Thyroid gland (tissue), 4 donors: ENCODE measurements at places on chromosomes 11 and 22.

GRCh38 chr11:28089378-28089777, 18.6 kb downstream of the KIF18A start:
- no peak for DNase-seq

DNA sequence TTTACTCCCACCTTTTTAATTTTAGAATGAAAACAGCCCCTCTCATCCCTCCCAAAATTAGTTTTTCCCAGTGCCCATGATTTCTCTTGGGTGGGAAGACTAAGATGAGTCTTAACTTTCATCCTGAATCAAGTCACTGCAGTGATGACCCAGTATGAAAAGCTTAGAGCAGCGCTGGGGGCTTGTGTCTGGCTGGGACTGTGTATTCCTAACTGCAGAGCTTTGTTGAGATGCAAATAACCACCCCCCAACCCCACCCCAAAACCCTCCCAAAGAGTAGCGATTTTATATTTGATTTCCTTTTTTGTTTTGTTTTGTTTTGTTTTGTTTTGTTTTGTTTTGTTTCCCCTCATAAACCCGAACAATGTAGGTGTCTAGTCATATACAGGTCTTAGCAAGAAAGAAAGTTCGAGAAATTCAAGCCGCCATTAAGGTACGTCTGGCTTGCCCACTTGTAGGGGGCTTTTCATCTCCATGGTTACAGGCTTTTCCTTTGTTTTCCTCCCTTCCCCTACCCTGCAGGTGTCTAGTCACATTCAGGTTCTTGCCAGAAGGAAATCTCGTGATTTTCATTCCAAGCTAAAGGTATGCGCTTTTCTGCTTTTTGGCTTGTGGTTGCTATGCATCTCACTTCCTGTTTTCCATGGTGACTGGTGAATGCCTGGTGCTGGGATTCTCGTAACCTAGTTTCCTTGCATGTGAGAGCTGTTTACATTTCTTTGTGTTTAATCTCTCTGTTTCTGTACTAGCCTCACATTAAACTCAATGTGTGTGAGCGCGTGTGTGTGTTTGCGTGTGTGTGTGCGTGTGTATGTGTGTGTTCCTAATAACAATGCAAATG, 144.6 kb upstream of the RASSF10 start:
- no peak for DNase-seq

DNA sequence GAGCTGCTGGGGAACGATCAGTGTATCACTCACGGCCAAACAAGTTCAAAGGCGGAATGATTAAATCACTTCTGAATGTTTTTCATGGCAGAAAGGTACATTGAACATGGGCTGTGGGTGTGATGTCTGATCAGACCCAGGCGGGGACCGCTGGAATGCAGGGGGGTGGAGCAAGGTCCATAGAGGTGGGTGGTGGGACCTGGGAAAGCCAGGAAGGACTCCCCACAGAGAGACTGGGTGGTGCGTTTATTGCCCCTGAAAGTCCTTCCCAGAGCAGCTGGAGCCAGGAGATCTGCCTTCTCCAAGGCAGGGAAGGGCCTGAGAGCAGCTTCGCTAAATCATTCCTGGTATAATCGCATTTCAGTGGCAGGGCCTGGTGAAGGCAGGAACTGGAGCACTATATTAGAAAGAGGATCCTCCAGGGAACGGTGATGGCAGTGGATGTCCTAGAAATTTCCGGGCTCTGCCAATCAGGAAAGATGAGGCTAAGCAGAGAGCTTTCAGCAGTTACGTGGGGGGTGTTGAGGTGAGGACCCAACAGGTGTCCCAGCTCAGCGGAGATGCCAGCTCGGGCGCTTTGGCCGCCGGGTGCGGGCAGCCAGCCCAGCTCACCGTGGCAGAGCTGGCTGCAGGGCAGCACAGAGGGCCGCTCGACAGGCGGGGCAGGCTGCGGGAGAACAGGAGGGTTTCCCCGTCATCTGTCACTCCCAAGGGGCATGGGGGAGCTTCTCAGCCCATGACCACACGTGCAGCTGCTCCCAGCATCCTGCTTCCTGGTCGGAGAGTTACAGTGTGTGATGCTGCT, 271.7 kb downstream of the CTTN start:
- DNase-seq = no peak

DNA sequence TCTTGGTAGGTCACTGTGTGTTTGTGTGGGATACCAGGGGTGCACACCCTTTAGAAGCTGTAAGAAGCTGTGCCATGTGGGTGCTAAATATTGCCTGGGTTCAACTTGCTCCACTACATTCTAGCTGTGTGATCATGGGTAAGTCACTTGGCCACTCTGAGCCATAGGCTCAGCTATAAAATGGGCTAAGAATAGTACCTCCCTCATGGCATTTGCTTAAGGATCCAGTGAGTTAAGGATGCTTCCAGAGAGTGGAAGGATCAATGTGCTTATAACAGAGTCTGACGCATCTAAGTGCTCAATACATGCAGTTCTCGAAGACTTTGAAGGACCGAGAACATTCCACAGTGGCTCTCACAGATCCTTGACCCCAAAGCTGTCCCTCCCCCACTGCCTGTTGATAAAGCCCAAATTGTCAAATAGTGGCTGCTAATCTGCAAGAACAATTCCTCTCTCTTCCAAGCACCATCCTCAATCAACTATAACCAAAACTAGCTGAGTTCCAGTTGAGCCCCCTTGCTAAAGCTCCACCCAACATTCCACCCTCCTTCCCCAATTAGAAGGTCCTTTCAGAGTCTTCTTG, 13.2 kb upstream of the TMPRSS6 start:
- DNase-seq = peak; percentile 85

- DNase-seq = no peak
Observed at GRCh38 chr11:64353715-64354506, 5.1 kb upstream of the RPS6KA4 start.

- no peak for DNase-seq
Observed at GRCh38 chr11:100528872-100529416, 158.1 kb upstream of the ARHGAP42 start.

- DNase-seq = no peak
Observed at GRCh38 chr22:43693249-43693648, 118.9 kb downstream of the EFCAB6 start.

GRCh38 chr11:99069856-99070444, 49.2 kb downstream of the CNTN5 start:
- peak; percentile 66 for DNase-seq

DNA sequence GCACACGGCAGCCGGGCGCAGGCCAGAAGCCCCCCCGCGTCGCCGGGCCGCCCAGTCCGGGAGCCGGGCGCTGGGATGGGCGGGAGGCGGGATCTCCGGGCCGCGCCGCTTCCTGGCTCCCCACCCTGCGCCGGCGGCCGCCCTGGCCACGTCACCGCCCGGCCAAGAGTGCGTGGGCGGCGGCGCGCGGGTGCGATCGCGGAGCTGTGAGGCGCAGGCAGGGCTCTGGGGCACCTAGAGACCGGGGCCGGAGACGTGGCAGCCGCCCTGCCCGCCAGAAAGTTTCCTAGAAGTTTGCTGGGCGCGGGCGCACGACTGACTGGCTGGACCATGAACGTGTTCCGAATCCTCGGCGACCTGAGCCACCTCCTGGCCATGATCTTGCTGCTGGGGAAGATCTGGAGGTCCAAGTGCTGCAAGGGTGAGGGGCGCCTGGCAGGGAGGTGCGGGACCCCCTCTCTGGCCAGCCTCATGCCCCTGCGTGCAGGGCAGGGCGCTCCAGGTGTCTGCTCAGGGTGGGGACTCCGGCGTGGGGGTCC, at the start of gene KDELR3:
Gene KDELR3, plus strand, starts transcription at position 193 of the 539 bp plus-strand sequence. Its CDS starts 138 bp downstream, at position 331.
- peak; percentile 71 for DNase-seq

DNA sequence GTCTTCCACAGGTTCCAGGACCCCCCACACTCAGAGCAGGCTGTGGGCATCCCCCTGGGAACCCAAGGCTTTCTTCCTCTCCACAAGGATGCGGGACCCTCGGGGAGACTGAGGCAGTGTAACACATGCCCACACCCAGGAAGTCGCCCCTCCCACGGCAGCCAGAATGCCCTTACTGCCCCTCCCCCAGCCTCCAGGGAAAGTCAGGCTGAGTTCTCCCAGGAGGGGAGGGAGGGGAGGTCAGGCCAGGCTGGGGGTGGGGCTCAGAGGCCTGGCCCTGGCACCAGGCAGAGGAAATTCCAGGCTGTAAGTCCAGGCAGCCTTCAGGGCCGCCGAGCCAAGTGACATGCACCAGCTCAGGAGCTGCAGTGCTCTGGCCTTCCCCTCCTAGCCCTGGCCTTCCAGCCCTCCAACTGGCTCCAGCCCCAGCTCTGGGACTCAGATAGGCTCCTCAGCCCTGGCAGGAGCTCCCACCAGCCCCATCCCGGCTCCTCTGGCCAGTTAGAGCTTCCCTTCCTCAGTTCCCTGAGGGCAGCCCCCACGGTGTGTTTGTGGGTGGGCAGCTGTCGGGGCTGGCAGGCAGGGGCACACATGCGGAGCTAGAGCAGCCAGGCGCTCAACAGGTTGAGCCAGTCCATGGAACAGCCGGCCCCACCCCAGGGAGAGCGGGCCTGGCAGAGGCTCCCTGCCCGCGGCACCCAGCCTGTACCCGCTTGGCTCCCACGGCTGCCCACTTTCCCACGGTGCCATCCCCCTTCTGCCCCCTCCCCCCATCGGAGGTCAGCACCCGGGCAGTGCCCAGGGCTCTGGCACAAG, 3.6 kb downstream of the BCL9L start:
- DNase-seq = peak; percentile 90

DNA sequence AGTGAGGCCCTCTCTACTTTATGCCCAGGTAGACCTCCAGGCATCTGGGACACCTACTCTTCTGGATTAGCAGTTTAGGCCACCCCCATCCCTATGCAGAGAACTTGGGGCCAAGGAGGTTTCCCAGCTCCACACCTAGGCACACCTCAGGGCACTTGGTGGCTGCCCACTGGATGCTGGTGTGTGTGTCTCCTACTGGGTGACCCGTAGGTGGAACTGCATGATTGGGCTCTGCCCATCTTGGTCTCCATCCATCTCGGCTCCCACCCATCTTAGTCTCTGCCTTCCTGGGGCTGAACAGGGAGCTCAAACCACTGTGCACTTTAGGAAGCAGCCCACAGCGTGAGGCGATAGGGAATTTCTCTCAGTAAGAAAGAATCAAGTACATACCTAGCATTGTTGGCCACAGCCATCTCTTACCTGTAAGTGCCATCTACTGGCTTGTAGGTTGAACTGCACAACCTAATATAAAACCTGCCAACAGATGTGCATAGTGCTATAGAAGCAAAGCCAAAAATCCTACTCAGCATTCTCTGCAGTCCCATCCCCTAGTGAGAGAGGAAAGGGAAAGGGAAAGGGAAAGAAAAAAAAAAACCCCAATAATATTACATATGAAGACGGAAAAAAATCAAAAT, 61.6 kb upstream of the PTPN5 start:
- peak; percentile 5 for DNase-seq

GRCh38 chr22:27687984-27688545, 113.5 kb downstream of the MN1 start:
- DNase-seq = no peak

GRCh38 chr11:112087212-112087611, 539 bp downstream of the SDHD start:
- no peak for DNase-seq

- peak; percentile 76 for DNase-seq
Observed at GRCh38 chr11:2700415-2701211, 819 bp upstream of the KCNQ1OT1 start.

GRCh38 chr11:77770629-77771028, 49.9 kb downstream of the RSF1 start:
- no peak for DNase-seq

DNA sequence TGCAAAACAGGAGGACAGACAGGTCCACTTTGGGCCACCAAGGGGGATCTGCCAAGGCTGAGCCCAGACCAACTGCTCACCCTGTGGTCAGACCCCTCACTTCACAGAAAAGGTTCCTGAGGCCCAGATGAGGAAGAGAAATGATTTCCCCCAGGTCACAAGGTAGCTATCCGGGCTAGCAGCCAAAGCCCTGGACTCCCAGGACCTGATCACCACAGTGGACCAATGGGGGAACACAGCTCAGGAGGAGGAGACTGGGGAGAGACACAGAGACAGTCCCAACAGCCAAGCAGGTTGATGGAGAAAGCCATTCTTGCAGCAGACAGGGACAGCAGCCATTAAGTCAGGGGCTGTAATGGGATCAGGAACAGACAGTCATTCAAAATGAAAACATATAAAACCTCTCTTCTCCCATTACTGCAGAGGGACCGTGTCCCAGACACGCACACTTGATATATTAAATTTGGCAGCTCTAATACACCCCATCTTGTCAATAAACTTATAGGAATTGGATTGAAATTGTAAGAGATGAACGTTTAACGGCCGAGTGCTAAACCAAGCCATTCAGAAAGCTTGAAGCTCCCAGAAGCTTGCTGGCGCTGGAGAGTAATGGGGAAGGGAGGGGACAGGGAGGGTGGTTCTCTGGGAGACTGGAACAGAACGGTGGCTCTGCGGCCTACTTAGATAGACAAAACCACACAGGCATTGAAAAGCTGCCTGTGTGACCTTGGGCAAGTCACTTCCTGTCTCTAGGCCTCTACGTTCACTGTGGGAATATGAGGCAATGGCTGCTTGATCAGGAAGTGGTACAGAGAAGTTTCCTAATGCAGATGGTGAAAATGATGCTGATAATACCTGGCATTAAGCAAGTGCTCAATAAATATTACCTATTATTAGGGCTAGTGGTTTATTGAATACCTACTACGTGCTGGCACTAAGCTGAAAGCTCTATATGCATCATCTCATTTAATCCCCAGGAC, 16.0 kb downstream of the ZMAT5 start:
- no peak for DNase-seq

DNA sequence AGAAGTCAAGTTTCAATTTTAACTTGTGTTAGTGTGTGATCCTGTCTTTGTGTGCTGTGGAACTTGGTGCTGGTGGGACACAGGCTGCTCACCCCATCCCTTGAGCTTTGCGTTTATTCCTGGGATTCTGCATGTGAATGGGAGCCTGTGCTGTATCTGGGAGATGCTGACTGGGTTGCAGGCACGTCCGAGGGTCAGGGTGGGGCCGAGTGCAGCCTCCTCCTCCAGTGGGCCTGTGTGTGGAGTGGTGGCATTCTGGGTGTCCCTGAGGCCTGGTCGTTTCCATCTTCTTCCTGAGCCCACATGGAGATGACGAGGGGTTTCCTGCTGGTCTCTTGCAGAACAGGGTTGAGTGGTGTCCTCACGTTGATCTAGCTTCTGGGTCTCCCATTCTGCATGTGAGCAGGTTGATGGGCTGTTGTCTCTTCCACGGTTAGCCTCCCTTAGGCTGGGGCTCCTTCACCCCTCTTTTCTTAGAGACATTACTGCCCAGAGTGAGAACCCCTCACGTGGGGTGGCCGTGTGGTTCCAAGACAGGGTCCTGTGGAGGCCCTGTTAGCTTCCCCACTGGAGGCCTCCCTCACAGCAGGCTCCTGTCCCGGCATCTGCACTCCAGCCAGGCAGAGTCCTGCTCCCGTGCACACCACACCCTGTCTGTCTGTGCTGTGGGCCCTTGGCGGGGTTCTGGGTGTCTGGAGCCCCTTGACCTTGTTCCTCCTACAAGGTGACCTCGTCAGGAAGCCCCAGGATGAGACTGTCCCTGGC, 4.9 kb downstream of the PTDSS2 start:
- DNase-seq = no peak

DNA sequence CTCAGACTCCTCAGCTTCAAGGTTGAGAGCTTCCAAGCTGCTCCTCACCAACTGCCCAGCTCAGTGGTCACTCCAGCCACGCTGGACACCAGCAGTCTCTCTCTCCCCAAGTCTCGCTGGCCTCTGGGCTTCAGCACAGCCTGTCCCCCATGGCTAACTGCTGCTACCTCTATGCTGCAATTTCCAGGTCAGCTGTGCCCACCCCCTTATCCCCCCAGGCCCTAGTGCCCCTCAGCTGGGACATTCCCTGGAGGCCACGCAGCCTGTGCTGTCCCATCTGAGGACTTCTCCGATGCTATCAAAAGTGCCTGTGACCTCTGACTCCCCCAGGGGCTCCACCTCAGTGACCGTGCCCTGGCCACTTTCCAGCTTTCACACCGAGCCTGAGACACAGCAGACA, 37.5 kb upstream of the PHF21B start:
- no peak for DNase-seq

GRCh38 chr11:19433791-19434190, 193.0 kb upstream of the E2F8 start:
- DNase-seq = no peak
